Adipocyte (in vitro differentiated cells): ENCODE measurements at places on chromosomes 12 and 14.

- DNase-seq: no peak
These were observed 53.9 kb downstream of the ACACB start for GRCh38 chr12:109170324-109170723.

GRCh38 chr14:35333797-35334743, 41.9 kb downstream of the PSMA6 start:
- no peak for DNase-seq

GRCh38 chr12:49230805-49231194, 34.1 kb upstream of the TUBA1C start:
- DNase-seq: no peak

DNA sequence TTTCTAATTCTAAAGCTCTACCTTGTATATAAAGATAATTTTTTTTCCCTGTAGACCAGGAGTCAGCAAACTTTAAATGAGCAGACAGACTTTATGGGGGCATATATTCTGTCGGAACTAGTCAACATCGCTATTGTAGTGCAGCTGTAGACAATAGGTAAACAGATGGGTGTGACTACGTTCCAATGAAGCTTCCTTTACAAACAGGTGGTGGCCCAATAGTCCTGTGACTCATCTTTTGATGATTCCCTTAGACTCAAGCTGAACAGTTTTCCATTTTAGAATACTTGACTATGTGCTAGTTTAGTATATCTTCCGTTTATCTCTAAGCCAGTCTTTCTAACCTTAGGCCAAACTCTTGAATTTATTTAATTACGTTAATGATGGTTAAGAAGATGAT, 16.3 kb downstream of the MUCL1 start:
- DNase-seq: no peak

- DNase-seq: no peak
These were observed 1315.2 kb downstream of the LRFN5 start for GRCh38 chr14:42921901-42922300.

DNA sequence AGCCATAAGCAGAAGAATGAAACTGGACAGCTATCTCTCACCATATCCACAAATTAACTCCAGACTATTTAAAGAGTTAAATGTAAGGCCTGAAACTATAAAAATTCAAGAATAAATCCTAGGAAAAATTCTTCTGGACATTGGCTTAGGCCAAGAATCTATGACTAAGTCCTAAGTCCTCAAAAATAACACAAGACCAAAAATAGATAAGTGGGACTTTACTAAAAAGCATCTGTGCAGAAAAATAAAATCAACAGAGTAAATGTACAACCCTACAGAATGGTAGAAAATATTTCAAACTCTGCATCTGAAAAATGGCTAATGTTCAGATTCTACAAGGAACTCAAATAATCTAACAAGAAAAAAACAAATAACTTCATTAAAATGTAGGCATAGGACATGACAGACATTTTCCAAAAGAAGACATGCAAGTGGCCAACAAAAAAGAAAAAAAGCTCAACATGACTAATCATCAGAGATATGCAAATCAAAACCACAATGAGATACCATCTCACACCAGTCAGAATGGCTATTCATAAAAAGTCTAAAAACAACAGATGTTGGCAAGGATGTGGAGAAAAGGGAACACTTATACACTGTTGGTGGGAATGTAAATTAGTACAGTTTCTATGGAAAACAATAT, 61.0 kb upstream of the PPFIA2 start:
- peak; percentile 27 for DNase-seq

DNA sequence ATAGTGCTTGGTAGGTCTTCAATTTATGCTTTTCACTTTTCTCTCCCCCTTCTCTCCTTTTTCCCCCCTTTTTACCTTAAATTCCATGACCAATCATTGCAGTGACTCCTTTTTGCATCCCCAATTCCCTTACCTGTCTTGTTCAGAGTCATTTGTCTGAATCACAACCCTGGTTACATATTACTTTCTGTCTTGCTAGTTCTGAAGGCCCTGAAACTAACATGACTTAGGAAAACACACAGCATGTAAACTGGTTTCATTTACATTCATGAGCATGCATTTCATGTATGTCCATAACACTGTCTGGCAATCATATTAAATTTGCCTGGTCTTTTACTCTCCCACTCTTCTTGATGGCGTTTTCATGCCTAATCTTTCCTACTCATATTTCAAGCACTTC, 20.3 kb upstream of the FOXG1 start:
- DNase-seq: no peak
